Naive thymus-derived CD4-positive, alpha-beta T cell (primary cell): ENCODE measurements at places on chromosomes 12 and 14. TPM values are rescaled to one million over a fixed set of nuclear protein-coding genes. Genes with fewer than 3 reads are reported as not detected.

Gene KRT79
- not detected for total RNA-seq

DNA sequence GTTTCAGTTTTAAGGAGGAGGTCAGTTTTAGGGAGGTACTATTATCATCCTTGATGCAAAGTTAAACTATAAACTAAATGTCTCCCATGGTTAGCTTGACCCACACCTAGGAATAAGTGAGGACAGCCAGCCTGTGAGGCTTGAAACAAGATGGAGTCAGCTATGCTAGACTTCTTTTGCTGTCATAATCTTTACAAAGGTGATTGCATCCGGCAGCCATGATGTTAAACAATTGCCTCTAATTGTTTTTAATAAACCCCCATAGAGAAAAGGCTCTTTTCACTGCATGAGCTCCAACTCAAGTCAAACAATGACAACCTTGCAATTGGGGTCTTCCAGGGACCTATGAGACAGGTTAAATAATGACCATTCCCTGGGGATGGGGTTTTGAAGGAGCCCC is 45.7 kb upstream of the EEA1 start:
- DNase-seq: no peak

- DNase-seq: no peak
Measured at GRCh38 chr12:96044017-96044942, 8.9 kb upstream of the LTA4H start.

- no peak for DNase-seq
Measured at GRCh38 chr14:71666571-71667145, 265.6 kb upstream of the RGS6 start.
